ENCODE measurements at places on chromosomes 11 and 22. TPM values are rescaled to one million over a fixed set of nuclear protein-coding genes. Genes with fewer than 3 reads are reported as not detected.

The LMF2 gene
- 87.6 TPM for total RNA-seq

The TRIM48 gene
- not detected for total RNA-seq

The CD82 gene
- 15.4 TPM for total RNA-seq

The GSTT2B gene
- total RNA-seq: 3.6 TPM

The IGSF22 gene
- total RNA-seq: 0.21 TPM

The HIC2 gene
- total RNA-seq: 8.2 TPM

The ZNF214 gene
- 2.3 TPM for total RNA-seq

The PRG3 gene
- not detected for total RNA-seq

The ISX gene
- total RNA-seq: not detected

The KRTAP5-11 gene
- total RNA-seq: not detected

GRCh38 chr11:72721689-72722049 lies 30.5 kb downstream of the ARAP1 start:
- DNase-seq: no peak
- no peaks in the 10 kb centered on the region for H3K27me3 ChIP-seq
- H3K4me3 ChIP-seq: peak overlapping the region; percentile 88
- H3K36me3 ChIP-seq: no peaks in the 10 kb centered on the region

DNA sequence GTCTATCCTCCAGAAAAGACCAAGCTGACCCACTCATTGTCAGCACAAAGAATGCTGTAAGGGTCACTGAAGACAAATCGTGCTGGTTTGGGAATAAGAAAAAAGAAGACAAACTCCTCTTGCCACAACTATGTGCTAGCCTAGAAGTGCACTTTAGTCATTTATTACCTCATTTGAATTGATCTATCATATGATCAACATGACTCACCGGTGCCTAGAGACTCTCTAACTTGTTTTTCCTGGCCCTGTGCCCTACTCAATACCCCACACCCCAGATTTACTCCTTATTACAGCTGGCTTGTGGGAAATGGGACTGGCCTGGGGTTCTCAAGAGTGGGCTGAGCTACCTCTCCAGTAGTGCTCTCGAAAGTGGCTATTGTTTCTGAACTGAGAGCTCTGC lies 35.9 kb upstream of the HORMAD2 start:
- no peaks in the 10 kb centered on the region for H3K27me3 ChIP-seq
- no peaks in the 10 kb centered on the region for H3K4me1 ChIP-seq
- no peak overlapping the region for H3K27ac ChIP-seq
- no peak overlapping the region for H3K4me3 ChIP-seq
- no peaks in the 10 kb centered on the region for H3K36me3 ChIP-seq
- DNase-seq: no peak

GRCh38 chr11:115123641-115124040 lies 380.6 kb downstream of the CADM1 start:
- no peaks in the 10 kb centered on the region for H3K27me3 ChIP-seq
- no peak for DNase-seq
- no peak overlapping the region for H3K27ac ChIP-seq
- H3K36me3 ChIP-seq: no peaks in the 10 kb centered on the region

DNA sequence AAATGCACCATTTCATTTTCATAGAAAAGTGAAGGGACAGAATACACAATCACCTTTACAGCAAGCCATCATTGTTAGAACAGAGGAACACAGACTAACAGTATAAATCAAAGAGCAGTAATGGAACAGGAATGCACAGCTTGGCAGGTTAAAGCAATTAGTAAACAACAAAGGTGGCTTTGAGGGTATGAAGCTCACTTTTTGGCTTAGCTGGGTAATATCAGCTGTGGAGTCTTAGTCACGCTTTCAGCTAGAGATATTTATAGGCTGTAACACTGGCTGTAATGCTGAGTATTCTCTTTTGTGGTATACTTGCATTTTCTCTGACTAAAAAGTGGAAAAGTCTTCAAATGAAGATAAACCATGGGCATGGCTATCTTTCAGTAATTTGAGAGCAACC lies 1780.5 kb downstream of the LRRC4C start:
- H3K27ac ChIP-seq: no peak overlapping the region
- no peak overlapping the region for H3K4me3 ChIP-seq
- no peaks in the 10 kb centered on the region for H3K27me3 ChIP-seq
- H3K36me3 ChIP-seq: no peaks in the 10 kb centered on the region

- H3K27ac ChIP-seq: no peak overlapping the region
- H3K27me3 ChIP-seq: no peaks in the 10 kb centered on the region
- no peak for DNase-seq
- no peaks in the 10 kb centered on the region for H3K36me3 ChIP-seq
- H3K4me1 ChIP-seq: no peaks in the 10 kb centered on the region
- H3K4me3 ChIP-seq: no peak overlapping the region
Measured at GRCh38 chr11:125287491-125288210, 123.1 kb downstream of the PKNOX2 start.

DNA sequence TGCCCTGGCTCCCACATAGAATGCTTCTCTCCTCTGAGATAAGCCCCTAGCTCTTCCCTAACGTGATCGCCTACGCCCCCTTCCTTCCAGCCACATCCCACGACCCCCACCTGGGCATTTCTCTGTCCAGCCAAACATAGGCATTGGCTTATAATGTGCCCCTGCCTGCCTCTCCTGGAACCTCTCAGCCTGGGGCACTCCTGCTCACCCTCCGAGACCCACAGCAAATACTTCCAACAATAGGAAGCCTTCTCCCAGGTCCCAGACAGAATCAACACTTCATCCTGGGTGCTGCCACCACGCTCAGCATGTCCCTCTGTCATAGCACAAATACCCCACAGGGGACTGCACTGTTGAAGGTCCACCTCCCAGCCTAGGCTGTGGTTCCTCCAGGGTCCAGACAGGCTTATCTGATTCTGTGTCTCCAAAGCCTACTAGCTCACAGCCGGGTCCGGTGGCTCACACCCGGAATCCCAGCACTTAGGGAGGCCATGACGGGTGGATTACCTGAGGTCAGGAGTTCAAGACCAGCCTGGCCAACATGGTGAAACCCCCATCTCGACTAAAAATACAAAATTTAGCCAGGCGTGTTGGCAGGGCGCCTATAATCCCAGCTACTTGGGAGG lies 24.2 kb upstream of the TMPRSS4 start:
- DNase-seq: no peak
- no peak overlapping the region for H3K27ac ChIP-seq
- H3K4me3 ChIP-seq: no peak overlapping the region
- no peaks in the 10 kb centered on the region for H3K27me3 ChIP-seq
- no peaks in the 10 kb centered on the region for H3K36me3 ChIP-seq

GRCh38 chr11:128411812-128412211 lies 175.5 kb downstream of the ETS1 start:
- no peaks in the 10 kb centered on the region for H3K27me3 ChIP-seq
- DNase-seq: no peak
- no peaks in the 10 kb centered on the region for H3K36me3 ChIP-seq
- H3K27ac ChIP-seq: no peak overlapping the region

- no peaks in the 10 kb centered on the region for H3K36me3 ChIP-seq
- DNase-seq: no peak
- no peaks in the 10 kb centered on the region for H3K4me1 ChIP-seq
- no peaks in the 10 kb centered on the region for H3K27me3 ChIP-seq
- H3K27ac ChIP-seq: no peak overlapping the region
Measured at GRCh38 chr11:120185706-120186455, 25.0 kb upstream of the OAF start.

DNA sequence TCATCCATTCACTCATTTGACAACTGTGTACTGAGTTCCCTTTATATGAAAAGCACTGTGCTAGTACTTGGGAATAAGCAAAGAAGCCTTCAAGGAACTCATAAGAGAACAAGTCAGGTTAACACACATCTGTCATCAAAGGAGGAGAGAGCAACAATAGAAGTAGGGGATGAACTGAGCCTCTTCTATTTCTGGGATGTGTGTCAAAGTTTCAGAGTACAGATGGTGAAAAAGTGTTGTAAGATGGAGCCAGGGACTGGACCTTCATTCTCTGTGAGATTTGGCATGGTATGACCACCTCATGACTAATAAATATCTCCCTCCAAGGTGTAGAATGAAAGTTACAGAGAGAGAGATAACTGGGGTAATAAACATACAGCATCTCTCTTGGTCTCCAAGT lies 349.8 kb upstream of the PLET1 start:
- DNase-seq: no peak
- H3K27me3 ChIP-seq: no peaks in the 10 kb centered on the region
- H3K4me3 ChIP-seq: no peak overlapping the region
- peaks cover 26% of the 10 kb centered on the region for H3K4me1 ChIP-seq
- H3K36me3 ChIP-seq: no peaks in the 10 kb centered on the region

GRCh38 chr22:42073621-42074041 lies 417 bp upstream of the PHETA2 start:
- peaks cover 15% of the 10 kb centered on the region for H3K4me1 ChIP-seq
- peak overlapping the region; percentile 90 for H3K4me3 ChIP-seq
- no peaks in the 10 kb centered on the region for H3K27me3 ChIP-seq

GRCh38 chr11:35288817-35289541 lies 130.4 kb downstream of the SLC1A2 start:
- H3K27ac ChIP-seq: peak overlapping the region; percentile 81
- H3K4me3 ChIP-seq: peak overlapping the region; percentile 46
- H3K4me1 ChIP-seq: peaks cover 31% of the 10 kb centered on the region
- no peaks in the 10 kb centered on the region for H3K36me3 ChIP-seq

- H3K27me3 ChIP-seq: no peaks in the 10 kb centered on the region
- H3K27ac ChIP-seq: no peak overlapping the region
- DNase-seq: no peak
- peaks cover 3% of the 10 kb centered on the region for H3K4me1 ChIP-seq
Measured at GRCh38 chr11:124113890-124114289, 1.4 kb upstream of the VWA5A start.

DNA sequence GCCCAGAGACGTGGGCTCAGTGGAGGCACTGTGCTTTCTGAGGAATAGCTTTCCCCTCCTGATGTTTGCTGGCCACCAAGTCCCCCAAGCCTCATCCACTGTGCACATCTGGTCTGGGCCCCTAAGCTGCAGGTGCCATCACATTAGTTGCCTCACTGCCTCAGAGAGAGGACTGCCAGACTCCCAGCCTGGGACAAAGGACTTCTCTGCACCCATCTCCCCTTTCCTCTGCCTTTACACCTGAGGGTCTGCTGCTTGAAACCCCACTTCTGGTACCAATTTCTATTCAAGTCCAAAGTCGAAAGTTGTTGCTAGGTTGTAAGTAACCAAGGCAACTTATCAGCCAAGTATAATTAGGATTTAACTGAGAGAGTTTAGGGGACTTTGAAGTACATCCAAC lies 3.7 kb upstream of the LZTR1 start:
- peaks cover 29% of the 10 kb centered on the region for H3K4me1 ChIP-seq
- no peaks in the 10 kb centered on the region for H3K36me3 ChIP-seq
- no peak overlapping the region for H3K27ac ChIP-seq
- DNase-seq: no peak
- H3K27me3 ChIP-seq: no peaks in the 10 kb centered on the region

- no peak overlapping the region for H3K27ac ChIP-seq
- no peak overlapping the region for H3K4me3 ChIP-seq
- H3K36me3 ChIP-seq: no peaks in the 10 kb centered on the region
- no peak for DNase-seq
- H3K27me3 ChIP-seq: no peaks in the 10 kb centered on the region
Measured at GRCh38 chr22:47929646-47930185, 1167.3 kb downstream of the TBC1D22A start.

- peaks cover 16% of the 10 kb centered on the region for H3K4me1 ChIP-seq
- H3K27me3 ChIP-seq: no peaks in the 10 kb centered on the region
- H3K4me3 ChIP-seq: no peak overlapping the region
Measured at GRCh38 chr11:122287401-122287800, 171.4 kb upstream of the BLID start.

DNA sequence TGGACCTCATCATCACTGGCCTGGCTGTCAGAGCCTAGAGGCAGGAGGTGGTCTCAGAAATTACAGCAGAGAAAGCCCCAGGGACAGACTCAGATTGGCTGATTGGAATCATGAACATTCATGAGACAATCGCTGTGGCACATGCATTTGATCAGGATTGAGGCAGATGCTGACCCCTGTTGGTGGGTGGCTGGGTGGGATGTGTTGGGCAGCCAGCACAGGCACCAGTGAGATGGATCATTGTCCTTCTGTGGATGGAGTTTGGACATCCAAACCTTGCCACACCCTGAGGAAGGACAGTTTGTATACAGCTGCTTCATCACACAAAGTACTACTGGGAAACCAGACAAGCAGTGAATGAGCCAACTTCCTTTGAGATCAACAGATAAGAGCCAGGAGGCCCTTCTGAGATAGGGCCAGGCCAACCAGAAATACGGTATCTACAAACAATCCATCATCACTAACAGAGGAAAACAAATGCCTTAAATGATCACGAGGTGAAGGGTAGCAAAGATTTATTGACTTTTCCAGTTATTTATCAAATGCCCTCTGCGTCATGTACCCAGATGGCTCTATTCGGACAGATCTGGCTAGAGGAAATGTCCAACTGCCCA lies 17.3 kb downstream of the COMMD9 start:
- H3K36me3 ChIP-seq: peaks cover 39% of the 10 kb centered on the region
- DNase-seq: no peak
- H3K4me3 ChIP-seq: no peak overlapping the region
- H3K27me3 ChIP-seq: no peaks in the 10 kb centered on the region

GRCh38 chr11:75500742-75501141 lies 25.0 kb downstream of the GDPD5 start:
- peaks cover 14% of the 10 kb centered on the region for H3K4me1 ChIP-seq
- no peak overlapping the region for H3K4me3 ChIP-seq
- no peak for DNase-seq

GRCh38 chr11:94528551-94528950 lies 15.2 kb upstream of the FUT4 start:
- H3K4me3 ChIP-seq: no peak overlapping the region
- H3K4me1 ChIP-seq: peaks cover 6% of the 10 kb centered on the region
- H3K27ac ChIP-seq: no peak overlapping the region
- no peak for DNase-seq
- H3K36me3 ChIP-seq: no peaks in the 10 kb centered on the region

GRCh38 chr11:35158701-35159510 lies 19.9 kb downstream of the CD44 start:
- H3K4me3 ChIP-seq: no peak overlapping the region
- H3K4me1 ChIP-seq: peaks cover 61% of the 10 kb centered on the region
- H3K36me3 ChIP-seq: no peaks in the 10 kb centered on the region
- peak overlapping the region; percentile 48 for H3K27ac ChIP-seq
- H3K27me3 ChIP-seq: no peaks in the 10 kb centered on the region

DNA sequence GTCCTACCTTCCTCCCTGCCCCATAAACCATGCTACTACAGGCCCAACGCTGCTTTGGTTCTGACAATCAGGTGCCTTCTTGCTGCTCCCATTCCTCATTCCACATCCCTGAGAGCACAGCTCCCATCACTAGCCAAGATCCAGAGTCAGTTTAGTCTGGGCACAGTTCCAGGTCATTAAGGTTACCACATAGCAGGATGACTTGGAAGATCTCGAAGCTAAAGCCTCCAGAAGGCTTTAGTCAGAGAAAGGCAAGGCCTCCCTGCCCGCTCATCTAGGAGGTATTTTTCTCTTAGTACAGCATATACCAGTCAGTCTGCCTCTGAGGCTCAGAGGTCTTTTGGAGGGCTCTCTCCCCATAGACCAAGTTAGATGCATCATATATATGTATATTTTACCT lies 30.3 kb downstream of the TRIM66 start:
- no peaks in the 10 kb centered on the region for H3K27me3 ChIP-seq
- DNase-seq: no peak
- H3K4me3 ChIP-seq: no peak overlapping the region

DNA sequence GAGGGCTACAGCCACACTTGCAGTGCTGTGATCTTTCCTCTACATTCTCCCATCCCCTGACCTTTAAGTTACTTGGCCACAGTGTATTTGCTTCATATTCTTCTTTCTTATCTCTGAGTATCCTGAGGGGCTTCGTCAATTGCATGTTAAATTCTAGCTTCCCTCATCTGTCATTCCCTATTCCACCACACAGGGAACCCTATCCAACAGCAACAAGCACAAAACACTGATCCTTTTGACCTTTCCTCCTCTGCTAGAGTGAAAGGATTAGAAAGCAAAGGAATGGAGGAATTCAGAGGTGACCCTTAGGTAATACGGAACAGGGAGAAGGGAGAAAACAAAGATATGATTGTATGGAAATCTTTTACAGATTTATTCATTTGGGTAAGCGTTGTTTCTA lies 1061.7 kb upstream of the TENM4 start:
- H3K27ac ChIP-seq: no peak overlapping the region
- H3K4me3 ChIP-seq: no peak overlapping the region
- H3K36me3 ChIP-seq: no peaks in the 10 kb centered on the region
- H3K4me1 ChIP-seq: peaks cover 27% of the 10 kb centered on the region
- DNase-seq: no peak

Measured in thoracic aorta (tissue), 2 donors.